ENCODE measurements at places on chromosomes 3 and 15. TPM values are rescaled to one million over a fixed set of nuclear protein-coding genes. Genes with fewer than 3 reads are reported as not detected.

PPP1R14D gene
- not detected for total RNA-seq

TYRO3 gene
- total RNA-seq: 3.9 TPM

SAXO2 gene
- 11.0 TPM for total RNA-seq

NPAP1 gene
- total RNA-seq: 0.03 TPM

SAMD7 gene
- not detected for total RNA-seq

GCNT3 gene
- total RNA-seq: not detected

ANKRD34C gene
- not detected for total RNA-seq

SMCO1 gene
- not detected for total RNA-seq
